ENCODE measurements at places on chromosomes 5 and 9. TPM values are rescaled to one million over a fixed set of nuclear protein-coding genes. Genes with fewer than 3 reads are reported as not detected.
A peak's percentile ranks its signal among the peaks of the same experiment; 100 is the strongest.

The AQP3 gene
- total RNA-seq = 424 TPM

DNA sequence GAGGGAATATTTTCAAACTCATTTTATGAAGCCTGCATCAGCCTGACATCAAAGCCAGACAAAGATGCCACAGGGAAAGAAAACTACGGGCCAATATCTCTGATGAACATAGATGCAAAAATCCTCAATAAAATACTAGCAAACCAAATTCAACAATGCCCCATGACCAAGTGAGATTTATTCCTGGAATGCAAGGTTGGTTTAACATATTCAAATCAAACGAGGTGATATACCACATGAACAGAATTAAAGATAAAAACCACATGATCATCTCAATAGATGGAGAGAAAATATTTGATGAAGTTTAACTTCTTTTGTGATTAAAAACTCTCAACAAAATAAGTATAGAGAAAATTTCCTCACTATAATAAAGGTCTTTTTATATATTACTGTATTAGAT is 792.0 kb upstream of the ZNF608 start:
- no peak for DNase-seq

DNA sequence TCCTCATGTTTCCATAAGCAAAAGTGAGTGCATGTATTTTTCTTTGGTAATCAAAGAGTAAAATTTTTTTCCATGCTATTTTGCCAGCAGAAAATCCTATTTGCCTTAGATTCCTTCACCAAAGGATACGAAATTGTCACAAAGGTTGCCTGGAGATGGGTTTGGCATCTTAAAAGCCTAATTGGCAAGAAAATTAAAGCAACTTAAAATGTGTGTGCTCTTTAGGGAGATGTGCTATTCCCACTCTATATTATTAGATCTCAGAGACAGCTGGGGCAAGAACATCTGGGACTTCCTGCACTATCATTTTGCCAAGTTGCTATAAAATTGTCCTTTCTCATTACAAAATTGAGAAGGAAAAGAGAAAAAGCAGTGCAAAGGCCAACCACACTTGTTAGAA is 146.1 kb downstream of the PLCXD3 start:
- DNase-seq = no peak

DNA sequence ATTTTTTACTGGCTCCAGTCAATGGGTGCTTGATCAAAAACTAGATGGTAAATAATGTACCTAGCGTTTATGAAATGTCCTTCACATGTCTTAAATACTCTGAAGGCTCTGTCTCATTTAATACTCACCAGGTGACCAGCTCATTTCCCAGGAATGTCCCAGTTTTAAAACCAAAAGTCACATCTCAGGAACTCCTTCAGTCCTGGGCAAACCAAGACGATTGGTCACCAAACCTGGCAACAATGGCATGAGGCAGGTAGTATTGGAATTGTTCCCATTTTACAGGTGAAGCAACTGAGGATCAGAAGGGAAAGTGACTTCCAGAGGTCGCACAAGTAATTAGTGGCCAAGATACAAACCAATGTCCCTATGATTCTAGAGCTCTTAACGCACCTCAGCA is 27.7 kb downstream of the SMIM23 start:
- DNase-seq = no peak

The OR1Q1 gene
- total RNA-seq = not detected

- no peak for DNase-seq
Observed at GRCh38 chr9:131577005-131578000, 32.0 kb downstream of the PRRT1B start.

The LHX2 gene
- not detected for total RNA-seq

GRCh38 chr5:124825983-124826337 is 79.5 kb upstream of the ZNF608 start:
- no peak for DNase-seq

DNA sequence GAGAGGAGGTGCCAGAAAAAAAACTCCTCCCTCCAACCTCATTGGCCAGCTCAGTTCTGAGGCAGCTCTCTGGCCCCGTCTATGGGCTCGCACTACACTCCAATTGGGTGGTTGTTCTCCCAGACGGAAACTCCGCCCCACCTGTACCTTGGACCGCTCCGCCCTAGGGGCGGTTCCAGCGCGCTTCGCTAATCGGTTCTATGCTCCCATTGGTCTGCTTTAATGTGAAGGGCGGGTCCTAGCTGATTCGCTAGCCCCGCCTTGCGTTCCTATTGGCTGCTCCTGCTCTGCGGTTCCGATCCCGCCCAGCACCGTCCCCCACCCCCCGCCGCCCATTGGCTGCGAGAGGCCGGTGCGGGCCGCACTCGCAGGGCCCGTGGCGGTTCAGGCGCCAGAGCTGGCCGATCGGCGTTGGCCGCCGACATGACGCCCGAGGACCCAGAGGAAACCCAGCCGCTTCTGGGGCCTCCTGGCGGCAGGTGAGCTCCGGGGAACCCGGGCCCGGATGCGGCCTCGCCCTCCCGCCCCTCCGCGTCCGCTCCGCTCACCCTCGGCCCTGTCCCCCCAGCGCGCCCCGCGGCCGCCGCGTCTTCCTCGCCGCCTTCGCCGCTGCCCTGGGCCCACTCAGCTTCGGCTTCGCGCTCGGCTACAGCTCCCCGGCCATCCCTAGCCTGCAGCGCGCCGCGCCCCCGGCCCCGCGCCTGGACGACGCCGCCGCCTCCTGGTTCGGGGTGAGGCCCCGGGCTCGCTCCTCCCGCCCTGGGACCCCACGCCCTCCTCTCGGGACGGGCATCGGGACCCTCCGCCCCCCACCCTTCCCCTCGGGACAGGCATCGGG is at the start of gene SLC2A8:
Gene SLC2A8 (plus strand): TSS at position 362 of the 838 bp plus-strand sequence. CDS start 62 bp downstream, at position 424.
- peak; percentile 99 for DNase-seq

The FAXDC2 gene
- total RNA-seq = 37.1 TPM

DNA sequence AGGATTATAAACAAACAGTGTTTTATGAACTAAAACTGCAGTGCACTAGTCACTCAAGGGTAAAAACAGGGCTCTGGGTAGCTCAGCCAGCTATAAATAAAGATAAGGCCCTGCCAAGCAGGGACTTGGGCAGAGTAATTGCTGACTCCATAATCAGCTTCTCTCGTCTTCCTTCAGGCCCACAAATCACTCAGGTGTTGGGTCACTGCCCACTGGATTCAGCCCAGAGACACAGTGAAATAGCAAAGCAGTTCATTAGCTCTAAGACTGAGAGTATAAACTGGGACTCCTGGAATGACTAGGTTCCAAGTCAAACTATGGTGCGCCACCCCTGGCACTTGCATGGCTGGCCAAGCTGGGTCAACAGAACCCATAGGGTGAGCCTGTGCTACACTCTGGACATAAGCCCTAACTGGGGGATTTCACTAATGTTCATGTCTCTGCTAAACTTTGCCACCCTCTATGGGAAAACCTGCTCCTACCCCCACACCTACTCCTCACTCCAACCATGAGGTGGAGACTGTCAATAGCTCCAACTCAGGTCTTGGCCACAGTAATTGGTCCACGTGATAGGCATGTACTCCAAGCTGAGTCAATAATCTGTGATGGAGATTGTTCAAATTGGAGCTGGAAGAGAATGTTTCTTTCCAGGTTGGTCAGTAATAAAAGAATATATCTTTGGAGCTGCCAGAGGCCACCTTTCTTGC is 158.5 kb downstream of the SLIT3 start:
- no peak for DNase-seq

GRCh38 chr5:179700401-179700918 is 1.7 kb downstream of the CANX start:
- DNase-seq = peak; percentile 24

The SLC6A7 gene
- total RNA-seq = 24.1 TPM

- no peak for DNase-seq
Observed at GRCh38 chr5:53950621-53951020, 359.8 kb downstream of the ARL15 start.

DNA sequence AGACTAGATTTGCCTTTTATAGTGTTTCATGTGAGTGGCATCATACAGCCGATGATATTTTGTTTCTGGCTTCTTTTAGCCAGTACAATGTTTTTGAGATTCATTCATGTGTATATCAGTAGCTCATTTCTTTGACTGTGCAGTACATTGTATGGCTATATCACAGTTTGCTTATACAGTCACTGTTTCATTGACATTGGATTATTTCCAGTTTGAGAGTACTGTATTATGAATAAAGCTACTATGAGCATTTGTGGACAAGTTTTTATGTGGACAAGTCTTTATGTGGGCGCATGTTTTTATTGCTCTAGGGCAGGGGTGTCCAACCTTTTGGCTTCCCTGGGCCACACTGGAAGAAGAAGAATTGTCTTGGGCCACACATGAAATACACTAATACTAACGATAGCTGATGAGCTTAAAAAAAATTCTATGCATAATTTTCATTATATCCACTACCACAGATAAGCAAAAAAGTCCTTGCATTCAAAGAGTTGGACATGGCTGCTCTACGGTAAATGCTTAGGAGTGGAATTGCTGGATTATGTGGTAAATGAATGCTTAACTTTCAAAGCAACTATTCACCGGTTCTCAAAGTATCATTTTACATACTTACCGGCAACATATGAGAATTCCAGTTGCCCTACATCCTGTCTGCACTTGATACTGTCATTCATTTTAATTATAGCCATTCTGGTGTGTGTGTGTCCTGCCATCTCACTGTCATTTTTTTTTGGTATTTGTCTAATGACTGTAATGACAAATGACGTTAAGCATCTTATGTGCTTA is 177.8 kb downstream of the RGS3 start:
- DNase-seq = no peak
